Globus pallidus (tissue), 1 donor: ENCODE measurements at places on chromosomes 1 and 21.

DNA sequence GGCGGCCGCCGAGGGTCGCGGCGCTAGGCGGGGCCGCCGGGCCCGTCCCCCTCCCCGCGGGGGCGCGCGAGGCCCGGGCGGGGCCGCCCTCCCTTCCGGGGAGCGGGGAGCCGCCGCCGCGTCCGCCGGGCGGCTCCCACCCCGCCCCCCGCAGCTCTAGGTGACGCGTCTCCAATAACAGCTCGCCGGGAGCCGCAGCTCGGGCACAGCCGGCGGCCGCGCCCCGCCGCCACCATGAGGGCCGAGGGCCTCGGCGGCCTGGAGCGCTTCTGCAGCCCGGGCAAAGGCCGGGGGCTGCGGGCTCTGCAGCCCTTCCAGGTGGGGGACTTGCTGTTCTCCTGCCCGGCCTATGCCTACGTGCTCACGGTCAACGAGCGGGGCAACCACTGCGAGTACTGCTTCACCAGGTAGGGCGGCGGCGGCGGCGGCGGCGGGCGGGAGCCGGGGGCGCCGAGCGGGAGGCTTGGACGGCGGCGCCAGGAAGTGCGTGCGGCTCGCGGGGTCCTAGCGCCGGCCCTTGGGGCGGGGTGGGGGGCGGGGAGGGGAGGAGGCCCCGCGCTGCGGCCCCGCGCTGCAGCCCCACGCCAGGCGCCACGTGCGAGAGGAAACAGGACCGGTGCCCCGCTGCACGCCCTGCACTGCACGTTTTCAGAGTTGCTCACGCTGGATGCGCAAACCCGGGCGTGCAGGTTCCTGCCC, at the start of gene SMYD2:
Gene SMYD2 (plus strand): TSS at position 139 of the 699 bp plus-strand sequence. CDS start 96 bp downstream, at position 235.
- peak; percentile 40 for DNase-seq

DNA sequence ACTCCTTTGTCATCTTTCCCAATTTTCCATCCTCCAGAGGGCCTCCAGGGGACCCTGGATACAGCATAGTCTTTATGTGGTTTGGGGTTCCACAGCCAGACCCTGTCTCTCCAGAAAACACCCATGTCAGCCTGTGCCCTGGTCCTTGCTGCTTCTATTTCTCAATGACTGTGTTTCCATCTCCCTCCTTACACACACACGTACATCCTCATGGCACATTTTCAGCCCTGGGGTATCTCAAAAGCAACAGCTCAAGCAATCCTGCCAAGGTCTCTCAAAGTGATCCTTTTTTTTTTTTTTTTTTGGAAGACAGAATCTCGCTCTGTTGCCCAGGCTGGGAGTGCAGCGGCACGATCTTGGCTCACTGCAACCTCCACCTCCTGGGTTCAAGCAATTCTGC, 22.3 kb downstream of the QSOX1 start:
- DNase-seq: no peak

GRCh38 chr1:6070450-6070974, 24.8 kb downstream of the KCNAB2 start:
- DNase-seq: no peak

- DNase-seq: no peak
Observed at GRCh38 chr1:85445906-85446305, 19.1 kb downstream of the DDAH1 start.
